Left ventricle myocardium inferior (tissue), 1 donor: ENCODE measurements at places on chromosomes 2 and 18. TPM values are rescaled to one million over a fixed set of nuclear protein-coding genes. Genes with fewer than 3 reads are reported as not detected.

PPM1G gene
- 34.4 TPM for total RNA-seq

REG1B gene
- not detected for total RNA-seq

DNA sequence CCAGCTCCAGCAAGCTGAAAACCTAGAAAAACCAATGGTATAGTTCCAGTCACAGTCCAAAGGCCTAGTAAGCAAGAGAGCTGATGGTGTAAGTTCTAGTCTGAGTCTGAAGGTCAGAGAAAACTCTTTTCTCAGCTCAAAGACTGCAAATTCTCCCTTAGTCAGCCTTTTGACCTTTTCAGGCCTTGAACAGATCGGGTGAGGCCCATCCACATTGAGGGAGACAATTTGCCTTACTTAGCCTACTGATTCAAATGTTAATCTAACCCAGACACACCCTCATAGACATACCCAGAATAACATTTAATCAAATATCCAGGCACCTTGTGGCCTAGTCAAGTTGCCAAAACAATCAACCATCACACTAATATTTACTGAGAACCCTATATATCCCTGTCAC, 110.8 kb upstream of the KCNJ3 start:
- DNase-seq: no peak

DNA sequence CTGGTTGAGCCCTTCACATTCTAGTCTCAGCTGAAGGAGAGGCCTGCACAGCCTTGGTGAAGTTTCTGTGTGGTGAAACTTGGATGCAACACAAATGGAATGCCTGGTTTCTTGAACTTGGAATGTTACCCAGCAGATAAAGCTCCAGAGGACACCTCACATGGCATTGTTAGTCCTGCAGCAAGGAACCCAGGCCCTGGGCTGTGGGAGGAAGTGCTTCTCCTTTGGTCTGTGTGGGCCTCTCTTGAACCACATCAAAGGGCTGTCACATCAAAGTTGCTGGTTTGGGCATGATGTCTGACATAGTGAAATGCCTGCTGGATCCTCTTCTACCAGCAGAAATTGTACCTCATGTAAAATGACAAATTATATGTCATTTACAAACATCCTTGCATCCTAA, 198.5 kb downstream of the FHOD3 start:
- DNase-seq: no peak

DNA sequence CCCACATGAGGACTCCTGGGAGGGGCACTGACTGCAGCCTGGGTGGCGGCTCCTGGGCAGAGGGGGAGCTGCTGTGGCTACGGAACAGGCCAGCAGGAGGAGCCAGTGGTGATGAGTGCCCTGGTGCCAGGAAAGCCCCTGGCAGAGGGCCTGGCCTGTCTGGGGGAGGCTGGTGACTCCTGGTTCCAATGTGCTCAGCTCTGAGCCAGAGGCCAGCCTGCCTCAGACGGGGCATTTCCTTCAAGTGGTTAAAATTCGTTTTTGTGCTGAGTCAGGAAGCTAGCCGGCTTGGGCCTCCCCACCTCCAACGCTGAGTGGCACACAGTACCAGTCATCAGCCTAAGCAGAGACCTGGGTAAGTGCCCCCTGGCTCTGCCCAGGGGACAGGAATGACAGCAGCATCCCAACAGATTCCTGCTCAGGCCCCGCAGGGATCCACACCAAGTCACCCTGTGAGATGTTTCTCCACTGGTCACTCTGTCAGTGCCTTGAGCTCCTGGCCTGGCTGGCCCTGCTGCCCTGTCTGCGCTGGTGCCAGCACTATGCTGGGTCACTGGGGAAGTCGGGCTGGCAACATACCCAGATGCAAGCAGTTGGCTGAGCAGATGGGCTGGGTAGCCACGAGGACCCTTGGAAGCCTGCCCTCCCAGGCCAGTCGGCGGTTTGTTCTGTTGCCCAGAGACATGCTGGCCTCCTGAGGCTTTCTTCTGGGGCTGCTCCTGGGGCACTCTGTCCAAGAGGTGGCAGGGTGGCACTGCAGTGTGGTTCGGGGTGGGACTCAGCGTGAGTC, 7.1 kb upstream of the KLF11 start:
- DNase-seq: peak; percentile 73

DNA sequence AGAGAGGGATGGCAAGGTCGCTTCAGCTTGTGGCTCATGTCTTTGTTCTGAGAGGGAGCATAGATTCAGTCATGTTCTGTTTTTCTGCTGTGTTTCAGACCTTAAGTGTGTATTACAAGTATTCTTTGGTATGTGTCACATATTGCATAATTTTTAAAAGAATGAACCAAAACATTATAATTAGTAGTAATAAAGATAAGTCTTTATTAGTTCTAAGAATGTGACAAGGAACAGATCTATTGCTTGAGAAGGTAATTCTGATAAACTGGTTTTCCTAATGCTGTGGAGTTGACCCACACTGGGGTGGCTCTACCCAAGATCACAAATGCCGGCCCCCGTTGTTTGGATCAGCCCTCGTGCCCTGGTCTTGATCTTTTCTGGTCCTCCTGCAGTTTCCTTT, 124.3 kb upstream of the FOSL2 start:
- DNase-seq: no peak

- no peak for DNase-seq
Measured at GRCh38 chr2:58207189-58207588, 33.9 kb downstream of the FANCL start.

DNA sequence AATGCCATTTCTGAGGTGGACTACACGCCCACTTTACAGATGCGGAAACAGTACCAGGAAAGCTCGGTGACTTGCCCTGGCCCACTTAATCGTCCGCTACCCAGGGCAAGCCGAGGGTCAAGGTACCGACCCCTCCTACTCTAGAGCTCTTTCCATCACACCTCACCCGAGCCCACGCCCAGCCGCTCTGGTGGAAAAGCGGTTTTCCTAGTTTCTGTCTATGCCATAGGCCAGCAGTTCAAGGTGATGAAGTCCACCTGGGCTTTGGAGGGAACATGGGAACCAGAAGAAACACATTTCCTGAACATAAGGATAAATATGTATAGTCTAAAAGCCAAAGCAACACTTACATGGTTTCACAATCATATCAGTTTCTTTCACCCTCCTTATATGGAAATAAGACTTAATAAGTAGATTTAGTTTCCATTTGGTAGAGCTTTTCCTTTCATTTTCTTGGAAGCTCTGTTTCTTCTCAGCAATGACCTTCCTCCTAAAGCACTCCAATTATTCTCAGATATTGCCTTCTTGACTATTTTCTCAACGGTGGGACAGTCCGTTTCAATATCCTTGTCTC, 567 bp downstream of the VWA3B start:
- no peak for DNase-seq

GRCh38 chr2:216425008-216425787, 12.9 kb downstream of the SMARCAL1 start:
- no peak for DNase-seq

DNA sequence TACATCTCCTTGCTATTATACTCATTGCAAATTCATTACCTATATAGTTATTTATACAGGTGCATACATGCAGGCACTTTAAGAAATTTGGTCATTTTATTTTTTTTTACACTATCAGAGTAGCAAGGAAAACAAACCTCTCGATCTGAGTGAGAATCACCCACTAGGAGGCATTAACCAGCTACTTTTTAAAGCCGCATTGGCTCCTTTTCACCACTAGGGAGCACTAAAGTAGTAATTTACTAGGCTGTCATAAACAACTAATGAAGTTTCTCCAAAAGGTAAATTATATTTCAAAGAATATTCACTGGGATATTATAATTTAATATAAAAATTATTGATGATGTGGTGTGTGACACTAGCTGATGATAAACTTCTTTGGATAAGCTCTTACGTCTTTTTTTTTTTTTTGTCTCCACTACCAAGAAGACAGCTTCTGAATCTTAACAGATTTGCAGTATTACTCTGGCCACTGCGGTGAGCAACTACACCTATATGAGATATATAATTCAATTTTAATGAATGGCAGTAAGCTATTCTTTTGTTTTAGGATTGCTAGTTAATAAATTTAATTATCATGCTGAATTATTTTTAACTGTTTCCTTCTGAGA, 101.9 kb downstream of the NOL4 start:
- DNase-seq: no peak
